CD4-positive, alpha-beta T cell treated with Interleukin-15 for 4 hours (primary cell): ENCODE measurements at places on chromosomes 1 and 21.

DNA sequence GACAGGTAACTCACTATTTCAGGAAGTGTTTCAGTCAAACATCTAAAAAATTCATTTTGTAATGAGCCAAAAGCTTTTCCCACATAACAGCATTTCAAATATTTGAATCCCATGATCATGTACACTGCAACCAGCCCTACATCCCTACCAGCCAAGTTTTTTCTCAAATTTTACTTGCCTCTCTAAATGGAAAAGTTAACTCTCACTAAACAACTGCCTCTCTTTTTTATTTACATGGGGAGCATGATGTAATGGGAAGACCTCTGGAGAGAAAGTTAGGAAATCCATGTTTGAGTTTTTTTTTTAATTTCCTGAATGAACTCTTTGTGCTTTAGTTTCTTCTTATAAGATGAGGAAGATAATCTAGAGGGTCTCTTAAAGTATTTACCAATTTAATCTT is 70.5 kb downstream of the TTLL7 start:
- DNase-seq: no peak

DNA sequence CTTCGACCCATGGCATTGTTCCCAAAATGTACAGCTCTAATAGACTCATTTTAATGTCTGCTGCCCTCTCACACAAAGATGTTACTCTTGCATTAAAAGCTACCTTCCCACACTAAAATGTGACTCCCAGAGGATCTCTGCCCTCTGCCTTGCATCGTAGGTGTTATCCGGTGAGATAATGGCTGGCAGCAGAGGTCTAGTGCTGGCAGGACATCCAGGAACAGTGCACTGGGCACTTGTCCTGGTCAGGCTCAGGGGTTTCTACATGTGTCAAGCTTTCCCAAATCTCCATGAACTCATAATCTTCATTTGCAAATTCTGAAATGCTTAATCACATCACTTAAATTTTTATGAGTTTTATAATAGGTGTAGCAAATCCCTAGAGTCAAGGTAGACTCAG is 310.6 kb downstream of the LRRIQ3 start:
- DNase-seq: no peak

DNA sequence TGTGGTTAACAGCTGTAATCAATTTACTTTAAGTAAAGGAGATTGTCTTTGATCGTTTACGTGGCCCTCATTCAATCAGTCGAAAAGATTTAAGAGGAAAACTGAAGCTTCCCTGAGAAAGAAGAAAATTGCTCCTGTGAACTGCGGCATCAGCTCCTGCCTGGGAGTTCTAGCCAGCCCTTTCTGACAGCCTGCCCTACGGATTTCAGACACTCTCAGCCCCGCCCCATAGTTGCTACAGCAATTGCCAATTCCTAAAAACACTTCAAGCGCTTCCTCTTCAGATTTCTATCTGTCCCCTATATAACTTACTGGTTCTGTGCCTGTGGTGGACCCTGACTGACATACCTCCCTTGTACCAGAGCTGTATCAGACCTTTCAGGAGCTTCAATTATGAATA is 277.6 kb downstream of the DSCAM start:
- DNase-seq: no peak

- DNase-seq: no peak
Observed at GRCh38 chr1:20682571-20683236, 21.5 kb upstream of the DDOST start.

DNA sequence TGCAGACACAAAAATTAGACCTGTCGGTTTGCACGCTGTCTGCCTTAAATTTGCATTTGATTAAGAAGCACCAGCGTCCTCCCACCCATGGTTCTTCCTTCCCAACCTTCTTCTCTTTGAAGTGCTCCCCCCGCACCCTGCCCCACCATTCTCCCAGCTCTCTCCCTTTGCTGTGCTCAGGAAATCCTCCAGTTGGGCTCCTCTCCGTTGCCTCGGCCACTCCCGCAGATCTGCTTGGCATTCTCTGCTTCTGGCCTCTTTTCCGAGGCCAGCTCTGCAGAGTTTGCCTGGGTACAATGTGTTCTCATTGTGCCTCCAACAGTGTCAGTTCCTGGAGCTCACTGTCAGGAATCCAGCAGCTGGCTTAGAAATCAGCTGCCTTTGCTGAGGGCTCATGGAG is 126.1 kb downstream of the NAV1 start:
- DNase-seq: no peak

- DNase-seq: no peak
Observed at GRCh38 chr1:24771574-24771973, 26.3 kb downstream of the CLIC4 start.

- DNase-seq: no peak
Observed at GRCh38 chr1:234519506-234519905, 40.5 kb upstream of the TARBP1 start.
